Right renal pelvis (tissue), 4 donors: ENCODE measurements at places on chromosomes 2 and 18. TPM values are rescaled to one million over a fixed set of nuclear protein-coding genes. Genes with fewer than 3 reads are reported as not detected.

The RAD51AP2 gene
- polyA plus RNA-seq = 0.14 TPM

The SLC4A5 gene
- polyA plus RNA-seq = 2.1 TPM

GRCh38 chr2:63403820-63404219, 184.5 kb downstream of the WDPCP start:
- no peak for DNase-seq

DNA sequence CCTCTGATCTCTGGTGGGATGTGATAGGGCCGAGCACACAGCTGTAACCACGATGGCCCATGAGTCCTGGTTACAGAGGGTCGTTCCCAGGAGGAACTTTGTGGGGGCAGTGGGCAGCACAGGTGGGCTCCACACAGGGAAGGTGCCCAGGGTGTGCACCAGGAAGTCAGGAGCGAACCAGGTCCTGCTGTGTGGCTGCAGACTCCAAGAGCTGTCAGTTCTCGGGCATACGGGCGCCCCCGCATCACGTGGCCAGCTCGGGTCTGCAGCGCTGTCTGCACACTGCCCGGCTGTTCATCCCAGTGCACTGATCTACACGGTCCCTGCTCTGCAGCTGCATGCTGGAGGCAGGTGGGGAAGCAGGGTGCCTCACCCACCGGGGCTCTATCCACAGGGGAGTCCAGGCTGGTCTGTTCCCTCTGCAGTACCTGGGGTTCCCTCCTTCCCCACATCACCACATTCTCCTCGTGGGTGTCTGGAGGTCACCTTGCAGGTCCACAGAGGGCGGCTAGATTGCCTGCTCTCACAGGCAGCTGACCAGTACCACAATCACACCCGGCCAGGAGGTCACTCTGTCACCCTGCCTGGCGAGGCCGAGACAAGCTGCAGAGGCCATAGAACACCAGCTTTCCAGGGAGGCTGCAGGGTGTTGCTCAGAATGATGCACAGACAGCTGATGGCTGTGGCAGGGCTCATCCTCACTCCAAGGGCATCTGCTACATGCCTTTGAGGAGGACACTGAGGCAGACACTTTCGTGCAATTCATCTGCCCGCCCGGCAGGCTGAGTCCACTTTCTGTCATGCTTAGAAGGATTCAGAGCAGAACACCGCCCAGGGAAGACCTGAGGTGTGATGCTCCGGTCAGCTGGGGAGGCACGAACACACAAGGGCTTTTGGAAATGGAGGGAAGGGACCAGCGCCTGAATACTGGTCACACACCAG, 202.7 kb downstream of the EIPR1 start:
- no peak for DNase-seq

DNA sequence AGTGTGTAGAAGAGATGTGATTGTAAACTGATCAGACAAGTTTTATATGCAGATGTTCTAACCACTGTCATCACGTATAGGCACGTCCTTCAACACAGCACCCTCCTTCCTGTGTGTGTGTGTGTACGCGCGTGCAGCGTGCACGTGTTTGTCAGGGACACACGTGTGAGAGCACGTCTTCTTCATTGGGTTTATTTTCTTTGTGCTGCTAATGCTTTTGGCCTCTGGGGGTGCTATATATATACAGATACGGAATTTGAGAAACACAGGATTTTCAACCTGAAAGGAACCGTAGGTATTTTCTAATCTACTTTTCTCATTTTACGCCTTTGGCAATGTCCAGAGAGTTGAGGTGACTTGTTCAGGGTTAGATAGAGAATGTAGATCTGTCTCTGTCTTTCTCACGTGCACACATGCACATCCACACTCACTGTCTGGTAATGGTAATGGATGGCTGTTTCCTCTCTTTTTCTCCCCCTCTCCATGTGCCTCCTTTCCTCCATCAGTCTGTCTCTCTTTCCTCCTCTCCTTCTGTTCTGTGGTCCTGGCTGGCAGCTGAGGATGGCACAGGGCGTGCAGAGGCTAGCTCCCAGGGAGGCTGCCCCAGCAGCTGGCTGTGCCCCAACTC, 13.4 kb upstream of the CELF4 start:
- DNase-seq = no peak

- no peak for DNase-seq
Measured at GRCh38 chr2:132664096-132664495, 5.9 kb downstream of the LYPD1 start.

DNA sequence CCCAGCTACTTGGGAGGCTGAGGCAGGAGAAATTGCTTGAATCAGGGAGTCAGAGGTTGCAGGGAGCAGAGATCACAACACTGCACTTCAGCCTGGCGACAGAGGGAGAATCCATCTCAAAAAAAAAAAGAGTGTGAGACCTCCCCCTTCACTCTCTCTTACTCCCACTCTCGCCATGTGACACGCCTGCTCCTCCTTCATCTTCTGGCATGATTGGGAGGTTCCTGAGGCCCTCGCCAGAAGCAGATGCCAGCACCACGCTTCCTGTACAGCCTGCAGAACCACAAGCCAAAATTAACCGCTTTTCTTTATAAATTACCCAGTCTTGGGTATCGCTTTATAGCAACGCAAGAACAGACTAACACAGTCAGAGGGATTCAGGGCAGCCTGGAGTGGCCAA, 66.3 kb upstream of the CREB1 start:
- no peak for DNase-seq

- DNase-seq = no peak
Measured at GRCh38 chr18:9637036-9637767, 22.8 kb upstream of the PPP4R1 start.

- no peak for DNase-seq
Measured at GRCh38 chr18:35524226-35524625, 26.5 kb upstream of the INO80C start.

DNA sequence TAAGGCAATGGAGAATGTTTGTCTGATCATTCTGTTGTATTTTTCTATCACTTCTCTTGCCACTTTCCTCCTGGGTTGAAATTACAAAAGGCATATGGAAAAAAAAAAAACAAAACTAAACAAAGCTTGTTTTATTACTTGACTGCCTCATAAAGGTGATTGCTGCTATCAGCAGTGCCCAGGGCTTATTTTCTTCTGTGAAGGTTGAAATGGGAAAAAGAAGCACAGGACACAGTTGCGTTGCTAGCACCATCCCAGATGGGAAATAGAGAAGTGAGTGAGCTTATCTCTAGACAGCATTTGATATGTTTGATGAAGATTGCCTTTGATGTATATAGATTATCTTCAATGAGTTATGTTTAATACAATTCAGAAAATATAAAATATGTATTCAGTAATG, 633.8 kb upstream of the ZNF804A start:
- DNase-seq = no peak
